Activated CD8-positive, alpha-beta memory T cell treated with anti-CD3 and anti-CD28 coated beads for 1 hour (primary cell): ENCODE measurements at places on chromosomes 4 and X.

DNA sequence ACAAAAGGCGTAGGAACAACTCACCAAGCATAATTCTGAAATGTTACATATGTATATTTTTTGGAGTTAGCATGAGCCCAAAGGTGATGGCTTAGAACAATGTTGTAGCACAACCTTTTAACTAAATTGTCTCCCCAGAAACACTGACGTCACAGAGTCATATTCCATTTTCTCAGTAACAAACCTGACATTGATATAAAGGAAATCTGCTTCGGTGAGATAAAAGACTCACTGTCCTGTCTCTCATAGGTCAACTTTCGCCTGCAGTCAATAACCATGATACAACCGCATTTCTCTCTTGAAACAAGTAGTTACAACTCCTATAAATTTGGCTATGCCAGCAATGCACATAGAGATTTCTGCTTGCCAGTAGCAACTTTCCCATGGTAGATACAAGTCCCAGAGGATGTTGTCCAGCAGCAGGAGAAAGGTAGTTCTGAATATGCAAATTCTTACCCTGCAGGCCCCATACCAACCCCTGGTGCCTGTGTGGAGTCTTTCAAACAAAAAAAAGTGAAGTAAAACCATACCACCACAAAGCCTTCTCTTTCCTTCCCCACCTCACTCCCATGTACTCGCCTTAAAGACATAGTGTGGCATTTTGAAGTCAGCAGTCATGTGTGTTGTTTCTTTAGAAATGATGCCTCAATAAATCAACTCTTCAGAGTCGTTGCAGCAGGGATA is 47.9 kb downstream of the MTM1 start:
- DNase-seq: no peak

DNA sequence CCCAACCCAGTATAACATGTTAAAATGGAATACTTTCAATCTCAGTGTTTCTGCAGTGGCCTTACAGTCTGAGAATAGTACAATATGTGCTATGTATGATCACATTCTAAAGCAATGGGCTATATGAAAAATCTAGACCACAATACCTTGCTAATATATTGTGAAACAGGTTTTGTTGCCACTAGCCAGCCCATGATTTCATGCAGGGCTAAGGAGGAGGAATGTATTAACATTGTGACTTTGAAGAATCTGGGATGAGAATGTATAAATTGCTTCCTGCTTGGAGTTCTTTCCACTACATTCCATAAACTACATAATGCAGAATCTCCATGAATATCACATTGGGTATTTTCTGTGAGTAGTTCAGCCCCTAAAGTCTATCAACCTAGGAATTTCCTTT is 935.4 kb upstream of the GRIA3 start:
- no peak for DNase-seq

DNA sequence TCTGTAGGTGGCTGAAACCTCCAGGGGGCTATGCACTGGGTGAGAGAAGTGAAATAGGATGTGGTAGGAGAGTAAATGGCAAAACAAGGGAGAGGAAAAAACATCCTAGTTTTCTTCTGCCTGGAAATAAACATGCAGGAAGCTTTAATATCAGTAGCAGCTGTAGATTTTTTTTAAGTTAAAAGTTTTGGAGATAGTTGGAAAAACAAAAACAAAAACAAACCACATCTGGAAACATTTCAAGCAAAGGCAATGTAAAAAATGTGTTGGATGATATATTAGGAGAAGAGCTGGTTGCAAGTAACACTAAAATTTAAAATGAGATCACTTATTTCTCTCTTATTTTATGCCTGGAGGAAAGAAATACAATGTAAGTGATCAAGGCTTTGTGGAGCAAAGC is 388.0 kb downstream of the SPRY1 start:
- DNase-seq: no peak

- DNase-seq: no peak
Observed at GRCh38 chr4:78704981-78705683, 71.0 kb upstream of the BMP2K start.

DNA sequence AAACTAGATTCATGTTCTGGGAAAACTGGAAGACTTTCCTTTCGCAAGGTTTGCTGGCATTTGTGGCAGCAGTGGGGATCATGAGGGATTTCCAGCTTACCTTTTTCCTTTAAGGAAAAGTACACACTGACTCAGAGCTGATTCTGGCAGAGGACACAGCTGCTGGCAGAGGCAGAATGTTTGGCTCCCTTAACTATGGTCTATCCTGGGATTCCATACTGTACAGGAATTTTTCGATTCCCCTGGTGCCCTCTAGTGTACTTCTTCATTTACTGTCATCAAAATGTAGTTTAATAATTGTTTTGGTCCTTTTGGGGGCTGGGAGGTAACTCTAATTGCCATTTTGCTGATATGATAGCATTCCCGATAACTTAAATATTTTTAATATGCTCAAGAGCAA is 152.7 kb downstream of the GABRG1 start:
- DNase-seq: no peak

GRCh38 chrX:118189000-118189399 is 72.4 kb upstream of the KLHL13 start:
- DNase-seq: no peak

DNA sequence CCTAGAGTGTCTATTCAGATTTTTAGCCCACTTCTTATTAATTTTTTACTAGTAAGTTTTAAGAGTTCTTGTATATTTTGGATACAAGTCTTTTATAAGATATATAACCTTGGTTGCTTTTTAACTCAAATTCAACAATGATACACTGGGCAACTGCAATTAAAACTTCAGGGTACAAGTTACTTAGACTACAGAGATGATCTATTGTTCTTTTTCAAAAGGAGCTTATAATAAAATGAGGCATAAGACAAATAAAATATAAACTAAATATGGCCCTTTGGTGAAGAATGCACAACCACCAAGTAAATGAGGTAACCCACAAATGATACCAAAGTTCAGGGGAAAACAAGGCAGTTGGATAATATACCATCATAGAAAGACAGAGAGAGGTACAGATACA is 37.6 kb upstream of the CXCL6 start:
- no peak for DNase-seq

GRCh38 chr4:164304101-164304639 is 449.8 kb upstream of the SMIM31 start:
- no peak for DNase-seq

DNA sequence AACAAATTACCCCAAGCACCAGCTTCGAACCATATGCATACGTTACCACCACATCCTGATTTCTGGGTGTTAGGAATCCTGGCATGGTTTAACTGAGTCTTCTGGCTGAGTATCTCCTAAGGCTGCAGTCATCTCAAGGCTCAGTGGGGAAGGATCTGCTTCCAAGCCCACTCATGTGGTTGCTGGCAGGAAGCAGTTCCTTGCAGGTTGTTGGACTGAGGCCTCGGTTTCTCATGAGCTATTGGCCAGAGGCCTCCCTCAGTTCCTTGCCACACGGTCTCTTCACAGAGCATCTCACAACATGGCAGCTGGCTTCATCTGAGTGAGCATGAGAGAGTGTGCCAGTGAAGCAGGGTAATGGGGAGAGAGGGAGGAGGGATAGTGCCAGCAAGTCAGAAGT is 96.1 kb upstream of the MTM1 start:
- no peak for DNase-seq

DNA sequence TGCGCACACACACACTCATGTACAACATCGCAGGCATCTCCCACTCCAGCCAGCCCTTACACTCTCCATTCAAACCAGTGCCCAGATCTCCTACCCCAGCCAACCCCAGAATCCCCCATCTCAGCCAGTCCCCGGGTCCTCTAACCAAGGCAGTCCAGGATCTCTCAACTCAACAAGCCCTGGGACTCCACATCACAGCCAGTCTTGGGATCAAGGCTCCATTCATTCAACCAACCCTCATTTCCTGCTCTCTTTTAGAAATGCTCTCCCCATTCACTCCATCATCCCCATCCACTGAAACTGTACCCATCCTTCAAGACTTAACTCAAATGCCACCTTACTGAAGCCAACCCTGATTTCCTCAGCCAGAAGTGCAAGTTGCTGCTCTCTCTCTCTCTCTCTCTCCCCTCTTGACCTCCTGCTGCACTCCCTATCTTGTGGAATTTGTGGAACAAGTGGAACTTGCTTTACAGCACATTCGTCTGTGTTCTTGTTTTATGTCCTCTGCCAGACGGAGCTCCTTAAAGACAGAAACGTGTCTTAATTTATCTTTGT is 40.6 kb upstream of the IQSEC2 start:
- DNase-seq: no peak

DNA sequence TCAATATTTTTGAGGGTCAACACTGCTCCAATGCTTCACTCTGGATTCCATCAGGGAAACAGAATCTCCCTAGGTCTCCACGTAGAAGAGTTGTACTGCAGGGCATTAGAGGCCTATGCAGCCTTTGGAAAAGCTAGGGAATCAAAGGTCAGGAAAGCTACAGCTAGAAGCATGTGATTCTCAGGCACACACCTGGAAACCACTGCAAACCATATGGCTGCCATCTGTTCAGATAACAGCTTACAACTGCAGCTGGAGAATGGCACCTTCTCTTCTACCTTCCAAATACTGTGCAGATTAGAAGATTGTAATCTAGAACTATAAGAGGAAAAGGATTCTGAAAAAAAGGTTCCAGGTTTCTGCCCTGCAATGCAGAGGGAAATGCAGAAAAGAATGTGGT is 60.6 kb downstream of the BTC start:
- no peak for DNase-seq

GRCh38 chrX:139892512-139892911 is 40.3 kb downstream of the ATP11C start:
- DNase-seq: no peak

DNA sequence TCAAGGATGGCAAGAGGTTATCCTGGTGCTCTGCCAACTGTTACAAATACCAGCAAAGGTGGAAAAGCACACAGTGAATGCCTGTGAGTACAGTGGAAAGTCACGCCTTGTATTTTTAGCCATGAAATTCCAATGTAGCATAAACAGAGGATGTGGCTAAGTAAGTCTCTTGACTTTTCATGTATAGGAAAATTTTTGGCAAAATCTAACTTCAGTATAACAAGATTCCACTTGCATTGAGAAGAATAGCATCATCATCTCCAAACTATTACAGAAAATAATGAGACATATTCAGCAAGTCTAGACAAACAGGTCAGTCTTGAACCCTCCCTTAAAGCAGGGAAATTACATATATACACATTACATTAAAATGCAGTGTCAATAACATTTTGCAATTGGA is 7.9 kb downstream of the SLC10A6 start:
- DNase-seq: no peak

DNA sequence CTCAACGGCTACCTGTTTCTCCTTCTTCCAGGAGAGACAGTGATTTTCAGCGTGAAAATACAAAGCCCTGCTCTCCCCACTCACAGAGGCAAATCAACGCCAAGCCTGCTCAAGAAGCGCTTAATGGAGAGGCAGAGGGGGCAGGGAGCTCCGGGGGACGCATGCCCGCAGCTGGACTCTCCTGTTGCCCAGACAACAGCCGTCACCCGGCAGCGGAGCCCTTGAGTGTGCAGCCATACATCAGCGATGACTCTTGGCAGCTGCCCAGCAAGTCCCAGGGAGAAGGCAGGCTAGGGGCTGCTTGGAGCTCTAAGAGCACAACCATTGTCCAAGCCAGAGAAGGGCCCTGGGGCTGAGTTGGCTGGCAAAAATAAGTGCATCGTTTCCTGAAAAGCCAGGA is 71.0 kb upstream of the AFAP1 start:
- no peak for DNase-seq

GRCh38 chrX:139126493-139126892 is 404.0 kb upstream of the F9 start:
- DNase-seq: no peak

- DNase-seq: no peak
Observed at GRCh38 chrX:22424919-22425318, 152.2 kb downstream of the CBLL2 start.

- DNase-seq: no peak
Observed at GRCh38 chr4:105946771-105947170, 51.5 kb downstream of the NPNT start.

- no peak for DNase-seq
Observed at GRCh38 chr4:6334203-6334887, 64.7 kb downstream of the WFS1 start.

- DNase-seq: no peak
Observed at GRCh38 chr4:123312951-123313592, 83.5 kb upstream of the SPRY1 start.

DNA sequence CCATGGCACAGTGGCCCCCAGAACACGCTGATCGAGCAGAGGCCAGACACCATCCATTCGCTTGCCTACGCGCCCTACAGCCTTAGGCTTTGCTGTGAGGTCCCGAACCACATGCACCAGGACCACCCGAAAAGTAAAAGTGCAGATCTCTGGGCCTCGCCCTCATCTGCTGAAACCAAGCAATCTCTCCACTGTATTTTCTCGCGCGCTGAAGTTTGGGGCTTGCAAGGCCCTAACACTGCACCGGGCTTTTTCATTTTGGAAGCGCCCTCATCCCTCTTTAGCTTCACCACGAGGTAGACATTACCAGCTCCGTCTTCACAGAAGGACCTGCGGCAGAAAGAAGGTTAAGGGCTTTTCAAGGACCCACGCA is 21.2 kb downstream of the NKX3-2 start:
- no peak for DNase-seq

DNA sequence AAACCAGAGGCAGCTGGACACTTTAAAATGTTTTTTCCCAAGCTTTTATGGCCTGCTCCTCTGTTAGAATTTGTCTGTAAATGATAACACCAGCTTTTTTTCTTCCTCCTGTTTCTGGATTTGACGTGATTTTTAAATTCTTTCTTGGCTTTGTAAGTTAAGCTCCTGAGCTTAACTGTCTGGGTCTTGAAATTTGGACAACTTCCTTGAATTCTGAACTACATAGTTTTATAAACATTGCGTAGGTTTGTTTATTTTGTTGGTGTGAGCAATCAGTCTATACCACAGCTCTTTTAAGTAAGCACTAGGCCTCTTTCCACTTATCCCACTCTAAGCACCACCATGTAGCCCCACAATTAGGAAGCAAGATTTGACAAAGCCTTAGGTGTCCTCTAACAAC is 144.4 kb upstream of the GUCY1A1 start:
- no peak for DNase-seq

- no peak for DNase-seq
Observed at GRCh38 chrX:10164879-10165278, 8.1 kb downstream of the CLCN4 start.

- no peak for DNase-seq
Observed at GRCh38 chr4:33037464-33037863, 2317.3 kb downstream of the PCDH7 start.

- no peak for DNase-seq
Observed at GRCh38 chrX:16727637-16728036, 8.2 kb downstream of the SYAP1 start.

DNA sequence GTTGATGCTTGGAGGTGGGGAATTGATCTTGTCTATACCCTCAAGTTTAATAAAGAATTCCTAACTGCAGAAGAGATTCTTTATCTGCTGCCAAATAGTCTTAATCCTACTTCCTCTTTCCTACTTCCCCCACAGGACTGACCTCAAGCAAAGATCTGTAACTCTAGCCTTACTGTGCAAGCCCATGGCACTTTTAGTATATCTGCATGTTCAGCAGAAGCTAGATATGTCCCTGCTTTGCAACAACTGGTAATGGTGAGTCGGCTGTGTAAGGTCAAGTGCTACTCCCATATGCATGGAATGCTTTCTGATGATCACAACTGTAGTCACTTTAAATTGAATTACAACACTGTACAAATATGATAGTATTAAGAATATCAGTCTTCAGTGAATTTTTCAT is 26.3 kb upstream of the PDS5A start:
- no peak for DNase-seq
